ENCODE measurements at places on chromosomes 6 and 20.

GRCh38 chr6:11525468-11526155 is 11.9 kb upstream of the TMEM170B start:
- DNase-seq, result no peak

GRCh38 chr20:52004018-52004417 is 187.6 kb downstream of the ZFP64 start:
- DNase-seq, result no peak

- no peak for DNase-seq
Measured at GRCh38 chr20:50009521-50010454, 27.0 kb downstream of the SNAI1 start.

GRCh38 chr6:152423216-152424103 is 213.7 kb downstream of the SYNE1 start:
- no peak for DNase-seq

- no peak for DNase-seq
Measured at GRCh38 chr20:18154342-18154741, 16.7 kb downstream of the KAT14 start.

- no peak for DNase-seq
Measured at GRCh38 chr6:5365436-5366195, 104.3 kb downstream of the FARS2 start.

GRCh38 chr6:110681543-110682459 is 133.5 kb downstream of the CDK19 start:
- no peak for DNase-seq

- DNase-seq, result no peak
Measured at GRCh38 chr6:169619650-169620049, 82.2 kb downstream of the WDR27 start.

DNA sequence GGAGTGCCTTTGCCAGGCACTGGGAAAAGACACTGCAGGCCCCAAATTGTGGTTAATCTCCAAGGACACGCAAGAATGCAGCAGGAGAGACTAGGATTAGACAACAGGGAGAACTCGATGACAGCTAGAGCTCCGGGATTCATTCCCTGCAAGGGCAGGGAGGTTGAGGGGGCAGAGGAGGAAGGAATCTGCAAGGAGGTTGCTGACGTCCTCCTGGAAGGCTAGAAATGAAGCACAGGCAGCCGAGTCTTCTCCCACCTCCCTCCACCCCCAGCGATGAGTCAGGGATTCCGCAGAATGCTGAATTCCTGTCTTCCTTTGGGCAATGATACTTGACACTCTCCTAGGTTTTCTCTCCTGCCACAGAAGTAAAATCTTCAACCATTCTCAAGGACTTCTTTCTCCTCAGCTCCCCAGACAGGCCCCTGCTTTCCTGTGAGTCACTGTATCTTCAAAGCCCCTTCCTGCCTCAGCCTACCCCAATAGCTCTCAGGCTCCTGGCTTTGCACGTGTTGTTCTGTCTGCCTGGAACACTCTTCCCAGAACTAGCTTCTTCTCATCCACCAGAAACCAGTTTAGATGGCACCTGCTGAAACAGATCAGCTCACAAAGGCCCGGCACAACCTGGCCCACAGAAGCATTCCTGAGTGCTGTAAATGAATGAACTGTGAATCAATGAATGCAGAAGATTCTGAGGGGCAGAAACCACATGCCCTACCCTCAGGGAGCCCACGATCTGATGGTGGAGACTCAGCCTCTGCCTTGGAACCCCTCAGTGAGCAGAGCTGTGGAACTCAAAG is 85.6 kb downstream of the MRPL14 start:
- DNase-seq, result no peak

Measured in OCI-LY7 (cell line).